Thoracic aorta (tissue), 2 donors: ENCODE measurements at places on chromosomes 4 and X. TPM values are rescaled to one million over a fixed set of nuclear protein-coding genes. Genes with fewer than 3 reads are reported as not detected.
A peak's percentile ranks its signal among the peaks of the same experiment; 100 is the strongest.

- no peak for DNase-seq
Measured at GRCh38 chrX:64093761-64094160, 111.7 kb downstream of the AMER1 start.

- DNase-seq = no peak
Measured at GRCh38 chr4:41303372-41304118, 46.8 kb downstream of the UCHL1 start.

GRCh38 chr4:109094056-109094455, 208.4 kb downstream of the COL25A1 start:
- DNase-seq = no peak

Gene KCTD8
- total RNA-seq = 1.8 TPM

GRCh38 chr4:113445286-113445685, 316.3 kb downstream of the CAMK2D start:
- DNase-seq = peak; percentile 37

DNA sequence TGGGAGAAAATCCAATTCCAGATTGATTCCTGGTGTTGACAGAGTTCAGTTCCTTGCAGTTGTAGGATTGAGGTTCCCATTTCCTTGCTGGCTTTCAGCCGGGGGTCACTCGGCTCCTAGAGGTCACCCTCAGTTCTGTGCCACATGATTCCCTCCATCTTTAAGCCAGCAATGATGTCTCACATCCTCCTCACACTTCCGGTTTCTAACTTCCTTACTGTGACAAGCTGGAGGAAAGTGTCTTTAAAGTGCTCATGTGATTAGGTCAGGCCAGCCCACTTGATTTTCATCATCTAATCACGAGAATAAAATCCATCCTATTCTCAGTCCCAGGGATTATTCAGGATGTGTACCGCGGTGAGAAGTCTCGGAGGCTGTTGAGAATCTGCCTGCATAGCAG, 19.4 kb upstream of the SMIM31 start:
- no peak for DNase-seq

DNA sequence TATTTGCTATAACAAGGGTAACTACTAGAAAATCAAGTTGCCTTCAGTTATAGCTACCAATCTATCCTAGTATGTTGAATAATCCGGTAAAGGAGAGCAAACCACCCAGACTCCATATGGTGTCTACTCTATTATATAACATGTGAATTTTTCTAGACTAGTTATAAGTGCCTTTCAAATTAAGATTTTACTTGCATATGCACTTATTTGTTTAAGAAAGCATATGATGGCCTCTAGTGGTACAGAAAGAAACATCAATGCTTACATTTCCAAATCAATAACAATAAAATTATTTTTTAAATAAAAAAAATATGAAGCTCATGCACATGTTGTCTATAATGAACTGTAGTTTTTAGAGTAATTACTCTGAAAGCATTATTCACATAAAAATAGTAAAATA, 1516.4 kb upstream of the PABPC4L start:
- DNase-seq = no peak

GRCh38 chr4:164701665-164702064, 52.3 kb upstream of the SMIM31 start:
- DNase-seq = no peak
